ENCODE measurements at places on chromosomes 1 and 21.

- DNase-seq, result no peak
These were observed 7.0 kb downstream of the PSMG1 start for GRCh38 chr21:39176271-39176709.

DNA sequence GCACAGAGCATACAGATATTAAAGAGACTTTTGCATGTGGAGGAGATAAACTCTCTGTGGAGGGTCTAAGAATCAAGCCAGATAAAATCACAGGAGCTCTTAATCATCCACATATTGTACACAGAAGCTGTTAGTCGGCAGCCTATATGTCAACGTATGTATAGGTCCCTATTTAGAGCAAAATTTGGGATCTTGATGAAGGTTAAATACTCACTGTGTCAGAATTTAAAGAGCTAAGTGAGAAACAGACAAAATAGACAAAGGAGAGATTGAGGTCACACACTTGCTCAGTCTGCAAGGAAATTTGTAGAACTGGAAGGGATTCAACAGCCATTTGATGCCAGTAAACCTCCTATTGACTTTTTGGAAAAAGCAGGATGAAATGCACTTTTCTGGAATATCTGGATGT is 4.1 kb upstream of the IRF2BP2 start:
- no peak for DNase-seq

DNA sequence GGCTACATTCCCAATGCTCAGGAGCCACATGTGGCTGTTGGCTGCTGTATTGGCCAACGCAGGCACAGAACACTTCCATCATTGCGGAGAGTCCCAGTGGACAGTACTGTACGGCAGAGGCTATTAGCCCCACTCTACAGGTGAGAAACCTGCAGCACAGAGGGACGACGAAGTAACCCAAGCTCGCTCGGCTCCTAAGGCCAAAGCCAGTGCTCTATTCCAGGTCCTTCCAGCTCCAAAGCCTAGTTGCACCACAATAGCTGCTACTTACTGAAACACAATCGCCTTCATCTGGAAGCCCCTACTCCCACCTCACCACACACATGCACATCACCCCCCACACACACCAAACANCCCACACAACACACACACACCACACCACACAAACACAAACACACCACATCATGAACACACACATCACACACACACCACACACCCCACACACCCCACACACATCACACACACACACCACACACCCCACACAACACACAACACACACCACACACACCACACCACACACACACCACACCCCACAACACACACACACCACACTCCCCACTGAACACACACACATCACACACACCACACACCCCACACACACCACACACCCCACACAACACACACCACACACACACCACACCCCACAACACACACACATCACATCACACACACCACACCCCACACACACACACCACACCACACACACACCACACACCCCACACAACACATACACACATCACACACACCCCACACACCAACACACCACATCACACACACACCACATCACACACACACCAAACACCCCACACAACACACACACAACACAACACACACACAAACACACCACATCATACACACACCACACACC is 3.2 kb downstream of the LYPD8 start:
- no peak for DNase-seq

- DNase-seq, result no peak
These were observed 36.5 kb downstream of the EVA1C start for GRCh38 chr21:32448803-32449594.

- no peak for DNase-seq
These were observed 22.6 kb downstream of the KRTAP21-3 start for GRCh38 chr21:30695956-30696355.

DNA sequence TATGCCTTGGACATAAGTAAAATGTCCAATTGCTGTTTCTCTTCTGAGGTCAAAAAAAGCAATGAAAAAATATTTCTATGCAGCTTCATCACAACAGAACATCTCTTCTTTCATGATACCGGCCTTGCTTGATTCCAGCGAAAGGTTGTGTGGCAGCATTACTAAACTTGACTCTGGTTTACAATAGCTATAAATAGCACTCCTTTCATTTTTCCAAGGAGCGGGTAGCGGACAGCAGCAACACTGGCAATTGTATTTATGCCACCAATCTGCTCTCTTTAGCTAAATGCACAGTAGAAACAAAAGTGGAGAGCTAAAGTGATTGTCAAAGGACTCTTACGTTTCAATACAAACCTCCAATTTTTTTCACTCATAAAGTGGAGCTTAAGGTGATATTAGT is 7.5 kb upstream of the DAB1 start:
- no peak for DNase-seq

GRCh38 chr1:73587080-73587479 is 610.9 kb downstream of the LRRIQ3 start:
- DNase-seq, result no peak

DNA sequence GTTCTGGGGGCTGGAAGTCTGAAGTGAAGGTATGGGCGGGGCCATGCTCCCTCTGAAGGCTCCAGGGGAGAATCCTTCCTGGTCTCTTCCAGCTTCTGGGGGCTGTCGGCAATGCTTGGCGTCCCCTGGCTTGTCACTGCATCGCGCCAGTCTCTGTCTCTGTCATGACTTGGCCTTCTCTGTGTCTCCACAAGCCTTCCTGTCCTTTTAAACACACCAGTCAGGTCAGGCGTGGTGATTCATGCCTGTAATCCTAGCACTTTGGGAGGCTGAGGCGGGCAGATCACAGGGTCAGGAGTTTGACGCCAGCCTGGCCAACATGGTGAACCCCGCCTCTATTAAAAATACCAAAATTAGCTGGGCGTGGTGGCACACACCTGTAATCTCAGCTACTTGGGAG is 125.3 kb downstream of the ACTL8 start:
- no peak for DNase-seq

- DNase-seq, result no peak
These were observed 42.3 kb upstream of the PDC start for GRCh38 chr1:186503190-186503589.

DNA sequence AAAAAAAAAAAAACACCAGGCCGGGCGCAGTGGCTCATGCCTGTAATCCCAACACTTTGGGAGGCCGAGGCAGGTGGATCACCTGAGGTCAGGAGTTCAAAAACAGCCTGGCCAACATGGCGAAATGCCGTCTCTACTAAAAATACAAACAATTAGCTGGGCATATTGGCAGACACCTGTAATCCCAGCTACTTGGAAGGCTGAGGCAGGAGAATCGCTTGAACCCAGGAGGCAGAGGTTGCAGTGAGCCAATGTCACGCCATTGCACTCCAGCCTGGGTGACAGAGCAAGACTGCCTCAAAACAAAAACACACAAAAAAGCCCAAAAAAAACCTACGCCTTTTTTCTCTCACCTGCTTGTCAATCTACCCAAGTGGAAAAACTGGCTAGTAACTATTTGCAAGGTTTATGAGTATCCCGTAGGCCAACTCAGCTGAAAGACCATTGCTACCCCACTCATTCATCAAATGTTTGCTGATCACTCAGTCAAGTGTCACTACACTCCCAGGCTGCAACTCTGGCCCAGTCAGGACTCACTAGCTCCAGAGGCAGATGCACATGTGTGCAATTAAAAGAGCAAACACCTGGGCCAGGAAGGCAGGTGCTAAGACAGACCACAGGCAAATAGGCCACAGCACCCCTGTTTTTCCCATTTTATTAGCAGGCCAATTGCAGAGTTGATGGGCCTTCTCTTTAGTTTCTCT is 2.0 kb downstream of the CSRP1 start:
- DNase-seq, result no peak

- DNase-seq, result no peak
These were observed 97.9 kb upstream of the ETV3 start for GRCh38 chr1:157236072-157236471.

DNA sequence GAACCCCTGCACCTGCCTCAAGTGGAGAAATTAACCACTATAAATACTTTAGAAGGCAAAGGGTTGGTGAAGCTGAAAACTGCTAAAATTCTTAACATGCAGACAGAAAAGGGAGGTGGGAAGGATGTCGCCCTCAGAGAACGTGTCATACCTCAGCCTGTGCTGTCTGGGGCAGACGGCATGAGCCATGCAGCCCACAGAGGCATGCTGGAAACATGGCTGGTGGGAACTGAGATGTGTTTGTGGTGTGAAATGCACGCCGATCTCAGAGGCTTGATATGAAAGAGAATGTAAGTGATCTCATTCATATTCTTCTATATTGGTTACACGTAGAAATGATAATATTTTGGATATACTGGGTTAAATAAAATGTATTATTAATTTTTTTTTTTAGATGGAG is 16.3 kb downstream of the AGPAT3 start:
- DNase-seq, result no peak

- DNase-seq, result no peak
These were observed 127.2 kb downstream of the NPHP4 start for GRCh38 chr1:5865056-5865455.

GRCh38 chr1:195763907-195764374 is 844.3 kb downstream of the KCNT2 start:
- DNase-seq, result no peak

DNA sequence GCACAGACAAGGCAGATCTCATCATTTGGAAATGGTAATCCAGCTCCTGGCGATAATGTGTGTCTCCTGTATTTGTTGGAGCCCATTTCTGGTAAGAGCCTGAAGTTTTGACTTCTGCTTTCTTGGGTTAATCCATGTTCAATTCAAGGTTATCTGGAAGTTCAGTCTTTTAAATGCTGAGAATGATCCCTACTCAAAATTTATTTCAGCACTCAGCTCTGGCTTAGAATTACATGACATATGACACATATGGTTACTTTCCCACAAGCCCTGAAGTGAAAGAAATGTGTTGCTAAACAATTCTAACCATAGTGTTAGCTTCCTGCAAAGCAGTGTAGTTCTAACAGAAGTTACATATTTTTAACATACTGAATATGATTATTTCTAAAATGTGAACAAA is 2.7 kb downstream of the PTGFR start:
- DNase-seq, result no peak
